ENCODE measurements at places on chromosomes 12 and 14.

GRCh38 chr12:46983959-46984841 lies 95.2 kb upstream of the PCED1B start:
- no peak for DNase-seq

- DNase-seq = no peak
Observed at GRCh38 chr12:119258149-119258548, 76.4 kb upstream of the CCDC60 start.

GRCh38 chr14:106556665-106557289 lies 1030.4 kb downstream of the TMEM121 start:
- DNase-seq = no peak

DNA sequence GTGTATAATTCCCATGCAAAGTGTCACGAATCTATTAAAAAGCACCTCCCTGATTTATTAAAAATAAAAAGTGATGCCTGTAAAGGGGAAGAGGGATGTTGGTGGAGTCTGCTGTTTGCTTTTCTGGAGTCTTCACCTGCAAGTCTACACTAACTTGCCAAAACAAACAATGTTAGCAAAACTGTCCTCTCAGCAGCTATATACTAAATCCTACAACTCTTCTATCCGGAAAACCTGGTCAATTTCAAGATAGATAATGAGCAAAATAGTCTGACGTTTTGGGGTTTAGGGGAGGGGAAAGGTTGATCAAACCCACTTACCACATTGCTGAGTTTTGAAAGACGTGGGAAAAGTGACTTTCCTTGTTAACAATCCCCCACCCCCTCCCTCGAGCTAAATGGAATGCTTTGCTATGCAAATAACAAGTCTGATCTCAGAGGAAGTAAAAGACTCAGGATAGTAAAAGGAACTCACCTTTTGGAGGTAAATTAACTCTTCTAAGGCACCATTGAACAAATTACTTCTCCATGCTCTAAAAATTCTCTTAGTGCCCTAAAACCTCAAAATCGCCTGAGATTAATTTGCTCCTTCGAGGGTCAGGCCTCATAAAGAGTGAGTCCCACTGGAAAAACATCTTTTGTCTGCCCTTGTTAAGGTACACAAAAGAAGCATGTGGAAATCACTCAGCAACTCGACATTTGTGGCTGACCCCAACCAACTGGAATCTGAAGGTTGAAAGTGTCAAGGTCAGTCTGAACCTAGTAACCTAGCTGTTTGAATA lies 13.5 kb downstream of the BMP4 start:
- DNase-seq = no peak

GRCh38 chr12:92136026-92136730 lies 9.5 kb downstream of the BTG1 start:
- no peak for DNase-seq

- no peak for DNase-seq
Observed at GRCh38 chr12:91224401-91224800, 41.8 kb upstream of the DCN start.

GRCh38 chr14:51395361-51395849 lies 155.4 kb downstream of the TMX1 start:
- no peak for DNase-seq

DNA sequence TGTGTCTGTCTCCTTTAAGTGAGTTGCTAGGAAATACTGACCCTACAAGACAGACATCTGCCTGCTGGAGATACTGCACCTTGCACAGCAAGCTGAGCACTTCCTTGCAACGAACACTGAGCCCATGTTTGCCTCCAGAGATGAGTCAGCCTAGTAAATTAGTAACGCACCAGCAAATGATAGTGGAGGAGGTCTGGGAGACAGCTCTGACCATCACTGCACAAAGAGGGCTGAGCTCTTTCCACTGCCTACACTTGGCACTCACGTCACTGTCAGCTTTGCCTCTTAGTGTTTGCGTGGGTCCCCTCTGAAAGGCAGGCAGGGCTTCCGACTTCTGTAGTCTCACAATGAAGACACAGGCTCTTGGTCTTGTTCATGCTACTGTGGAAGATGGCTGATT lies 109.0 kb downstream of the APAF1 start:
- no peak for DNase-seq

DNA sequence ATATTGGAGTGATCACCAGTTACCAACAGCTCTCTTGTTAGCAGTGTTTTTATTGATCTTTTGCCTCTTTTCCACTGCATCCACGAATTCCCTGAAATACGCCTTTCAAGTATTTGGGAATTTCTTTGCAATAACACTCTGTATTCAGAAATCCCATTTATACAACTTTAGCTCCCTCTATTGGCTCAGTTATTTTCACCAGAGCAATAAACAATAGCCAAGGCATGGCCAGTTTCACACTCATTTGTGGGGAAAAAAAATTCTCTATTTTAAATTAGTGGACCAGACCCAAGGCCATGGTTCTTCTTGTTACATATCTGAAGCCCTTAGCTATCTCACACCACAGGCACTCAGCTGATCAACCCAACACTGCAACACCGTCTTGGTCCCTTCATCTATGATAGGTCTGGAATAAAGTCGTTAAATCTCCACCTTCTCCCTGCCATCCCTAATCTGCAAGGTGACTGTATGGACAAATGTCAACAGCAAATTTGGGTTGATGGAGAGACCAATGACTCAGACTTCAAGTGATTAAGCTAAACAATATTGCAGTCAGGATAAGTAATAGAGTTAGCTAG lies 92.4 kb upstream of the TMEM260 start:
- no peak for DNase-seq

GRCh38 chr12:80988986-80989385 lies 51.3 kb upstream of the LIN7A start:
- no peak for DNase-seq

GRCh38 chr12:112759786-112760185 lies 31.8 kb upstream of the RPH3A start:
- DNase-seq = peak; percentile 55

DNA sequence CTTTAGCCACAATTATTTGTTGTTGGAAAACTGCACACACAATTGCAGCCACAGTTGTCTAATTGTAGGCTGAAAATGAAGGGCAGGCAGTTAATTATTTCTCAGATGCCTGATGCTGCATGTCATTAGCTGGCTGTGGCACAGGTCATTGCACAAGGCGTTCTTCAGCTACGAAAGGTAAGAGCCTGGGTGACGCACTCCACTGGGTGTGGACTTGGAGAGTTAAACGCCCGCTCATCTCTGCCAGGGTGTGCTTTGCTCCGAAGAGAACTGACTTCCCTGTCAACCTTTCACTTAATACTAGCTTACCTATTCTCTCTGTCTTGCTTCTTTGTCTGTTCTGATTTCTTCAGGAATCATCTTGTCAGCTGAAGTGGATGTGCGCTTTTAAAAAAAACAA lies 91.4 kb upstream of the CPM start:
- no peak for DNase-seq

- no peak for DNase-seq
Observed at GRCh38 chr12:26406391-26406790, 211.0 kb downstream of the SSPN start.

GRCh38 chr12:8081251-8081920 lies 688 bp upstream of the NECAP1 start:
- DNase-seq = no peak

- peak; percentile 44 for DNase-seq
Observed at GRCh38 chr14:101116065-101116464, 212.5 kb upstream of the RTL1 start.

DNA sequence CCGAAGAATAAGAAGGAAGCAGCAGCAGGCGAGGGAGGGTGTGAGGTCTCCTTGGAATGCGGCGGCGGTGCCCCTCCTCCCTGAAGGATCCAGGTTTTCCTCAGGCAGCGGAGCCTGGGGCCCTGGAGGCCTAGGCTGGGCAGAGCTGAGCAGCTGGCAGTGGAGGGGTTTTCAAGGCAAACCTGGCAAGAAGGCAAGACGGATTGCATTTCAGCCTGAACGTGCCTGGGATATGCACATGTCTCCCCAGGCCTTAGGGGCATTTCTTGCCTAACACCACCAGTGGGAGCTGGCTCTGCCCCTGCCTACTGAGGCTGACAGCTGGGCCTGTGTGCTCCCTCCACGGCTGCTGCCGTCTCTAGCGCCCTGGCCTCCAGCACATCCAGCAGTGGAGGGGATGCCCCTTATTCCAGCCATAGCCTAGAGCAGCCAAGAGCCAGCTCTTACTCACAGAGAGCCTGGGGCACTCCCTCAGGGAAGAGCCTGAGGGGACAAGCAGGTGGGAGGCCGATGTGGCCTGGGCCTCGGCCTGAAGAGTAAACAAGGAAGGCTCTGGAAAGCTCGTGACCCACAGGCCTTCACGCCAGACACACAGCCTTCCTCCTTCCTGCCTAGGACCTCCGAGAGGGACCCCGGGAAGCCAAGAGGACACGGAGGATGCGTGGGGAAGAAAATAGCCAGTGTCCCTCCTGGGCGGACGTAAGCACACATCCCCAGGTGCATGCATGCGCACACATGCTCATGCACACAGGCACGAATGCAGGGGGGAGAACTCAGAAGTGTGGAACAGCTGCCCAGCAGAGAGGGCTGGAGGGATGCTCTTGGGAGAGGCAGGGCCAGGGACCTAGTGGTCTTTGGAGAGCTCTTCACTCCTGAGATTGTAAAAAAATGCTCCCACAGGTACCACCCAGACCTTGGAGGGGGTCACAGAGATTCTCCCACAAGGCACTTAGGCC lies 23.0 kb upstream of the EIF2B2 start:
- no peak for DNase-seq

DNA sequence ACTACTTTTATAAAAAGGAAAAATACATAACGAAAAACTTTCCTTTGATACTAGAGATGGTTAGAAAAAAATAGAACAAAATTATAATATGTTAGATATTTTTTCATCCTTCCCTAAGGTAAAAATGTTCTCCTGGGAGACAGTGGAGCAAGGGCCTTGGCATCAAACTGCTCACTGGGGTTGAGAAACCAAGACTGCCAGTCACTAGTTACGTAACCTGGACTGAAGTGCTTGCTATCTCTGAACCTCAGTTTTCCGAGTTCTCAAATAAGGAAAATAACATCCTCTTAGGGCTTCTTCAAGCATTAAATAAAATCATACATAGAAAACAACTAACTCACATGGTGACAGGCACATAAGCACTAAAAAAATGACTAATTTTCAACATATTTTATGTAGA lies 48.2 kb upstream of the FRMD6 start:
- no peak for DNase-seq

GRCh38 chr12:70049596-70050360 lies 193.5 kb upstream of the CNOT2 start:
- DNase-seq = no peak

GRCh38 chr14:63287666-63288483 lies 30.9 kb downstream of the GPHB5 start:
- no peak for DNase-seq

DNA sequence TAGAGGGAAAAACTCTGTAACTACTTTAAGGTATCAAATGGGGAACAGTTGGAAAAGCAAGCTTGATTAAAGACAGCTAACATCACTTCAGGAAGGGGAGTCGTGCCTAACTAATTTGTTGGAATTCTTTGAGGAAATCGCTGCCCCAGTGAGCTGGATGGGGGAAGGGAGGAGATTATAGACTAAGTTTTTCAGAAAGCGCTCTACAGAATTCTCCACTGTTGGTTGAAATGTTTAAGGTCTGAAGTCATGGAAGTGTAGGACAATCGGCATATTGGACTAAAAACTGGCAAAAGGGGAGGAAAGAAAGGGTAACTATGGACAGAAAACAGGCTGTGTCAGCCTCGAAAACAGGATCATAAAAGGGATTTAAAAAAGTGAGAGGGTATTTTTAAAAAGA lies 229.9 kb upstream of the HMGA2 start:
- no peak for DNase-seq

- no peak for DNase-seq
Observed at GRCh38 chr12:24281341-24281740, 331.9 kb upstream of the SOX5 start.

GRCh38 chr12:1044199-1044598 lies 53.2 kb downstream of the ERC1 start:
- DNase-seq = no peak

- DNase-seq = no peak
Observed at GRCh38 chr12:90953956-90954421, 987 bp downstream of the CCER1 start.

- no peak for DNase-seq
Observed at GRCh38 chr14:50087341-50088116, 28.8 kb downstream of the VCPKMT start.

DNA sequence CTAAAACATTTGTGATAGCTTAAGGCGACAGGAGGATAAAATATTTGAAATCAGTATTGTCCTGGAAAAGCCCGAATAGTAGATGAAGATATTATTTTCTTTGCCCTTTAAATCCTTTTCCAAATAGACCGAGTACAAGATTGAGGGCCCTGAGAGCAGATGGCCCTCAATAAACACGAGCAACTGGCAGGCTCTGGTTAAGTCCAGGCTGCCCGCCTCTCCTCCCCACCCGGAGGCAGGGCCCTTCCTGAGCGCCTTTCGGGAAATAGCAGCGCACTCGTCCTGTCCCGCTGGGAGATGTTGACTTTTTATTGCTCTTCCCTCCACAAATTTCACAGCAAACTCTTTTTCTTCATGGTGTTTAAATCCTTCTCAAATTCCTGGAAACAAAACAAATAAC lies 50.8 kb upstream of the MAX start:
- no peak for DNase-seq

DNA sequence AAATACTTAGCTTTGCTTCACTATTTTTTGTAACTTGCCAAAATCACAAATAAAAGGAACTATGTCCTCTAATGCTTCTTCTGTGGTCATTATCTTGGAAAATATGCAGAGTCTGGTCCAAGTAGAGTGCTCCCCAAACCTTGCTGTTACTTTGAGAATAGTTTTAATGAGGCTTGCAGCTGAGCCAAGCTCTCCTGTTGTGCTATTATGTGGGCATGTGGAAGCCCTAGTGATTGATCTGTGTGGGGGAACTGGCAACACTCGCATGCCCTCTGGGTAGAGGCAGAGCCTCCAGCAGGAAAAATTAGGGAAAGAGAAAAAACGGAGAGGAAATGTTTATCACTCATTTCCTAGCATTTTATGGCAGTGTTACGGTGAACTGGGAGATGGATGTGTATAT lies 473.1 kb downstream of the EGLN3 start:
- DNase-seq = no peak

DNA sequence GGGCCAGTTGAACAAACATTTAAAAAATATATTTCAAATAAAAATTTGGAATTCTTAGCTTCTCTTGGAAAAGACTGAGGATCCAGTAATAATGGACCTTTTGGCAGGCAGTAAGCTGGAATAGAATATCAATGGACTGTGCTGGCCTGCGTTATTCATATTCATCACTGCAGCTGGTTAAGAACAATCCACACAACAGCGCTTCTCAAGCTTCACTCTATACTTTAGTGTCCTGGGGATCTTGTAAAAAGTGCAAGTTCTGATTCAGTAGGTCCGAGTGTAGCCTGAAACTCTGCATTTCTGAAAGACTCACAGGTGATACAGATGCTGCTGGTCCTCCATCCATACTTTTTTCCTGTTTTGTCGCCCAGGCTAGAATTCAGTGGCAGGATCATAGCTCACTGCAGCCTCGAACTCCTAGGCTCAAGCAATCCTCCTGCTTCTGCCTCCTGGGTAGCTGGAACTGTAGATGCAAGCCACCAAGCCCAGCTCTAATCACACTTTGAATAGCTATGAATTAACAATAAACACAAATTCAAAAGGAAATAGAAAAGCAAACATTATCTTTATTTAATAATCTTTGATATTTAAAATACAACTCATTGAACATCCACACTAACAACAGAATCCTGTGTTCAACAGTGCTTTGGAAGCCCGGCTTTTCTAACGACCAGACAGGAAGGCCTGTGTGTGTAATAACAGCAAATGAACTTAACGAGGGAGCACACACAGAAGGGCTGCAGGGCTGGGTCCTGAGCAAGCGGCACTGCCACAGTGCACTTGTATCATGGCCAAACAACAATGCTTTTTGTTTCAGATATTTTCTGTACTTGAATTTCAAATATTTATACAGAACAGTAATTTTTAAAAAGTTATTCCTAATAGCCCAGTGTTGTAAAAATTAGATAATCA lies 18.4 kb upstream of the TRIP11 start:
- DNase-seq = no peak

All from vagina (tissue), 2 donors.